NCI-H460 (cell line): ENCODE measurements at places on chromosomes 12 and 14. TPM values are rescaled to one million over a fixed set of nuclear protein-coding genes. Genes with fewer than 3 reads are reported as not detected.

Gene TAS2R42
- total RNA-seq, result not detected in 2 replicates

Gene LRP1-AS
- total RNA-seq, result not detected in 2 replicates

Gene AICDA
- total RNA-seq, result not detected in 2 replicates

Gene C14orf93
- total RNA-seq, result 12.8 and 15.1 TPM in 2 replicates

Gene RILPL2
- total RNA-seq, result 2.3 and 2.5 TPM in 2 replicates

Gene OR4L1
- not detected in 2 replicates for total RNA-seq

DNA sequence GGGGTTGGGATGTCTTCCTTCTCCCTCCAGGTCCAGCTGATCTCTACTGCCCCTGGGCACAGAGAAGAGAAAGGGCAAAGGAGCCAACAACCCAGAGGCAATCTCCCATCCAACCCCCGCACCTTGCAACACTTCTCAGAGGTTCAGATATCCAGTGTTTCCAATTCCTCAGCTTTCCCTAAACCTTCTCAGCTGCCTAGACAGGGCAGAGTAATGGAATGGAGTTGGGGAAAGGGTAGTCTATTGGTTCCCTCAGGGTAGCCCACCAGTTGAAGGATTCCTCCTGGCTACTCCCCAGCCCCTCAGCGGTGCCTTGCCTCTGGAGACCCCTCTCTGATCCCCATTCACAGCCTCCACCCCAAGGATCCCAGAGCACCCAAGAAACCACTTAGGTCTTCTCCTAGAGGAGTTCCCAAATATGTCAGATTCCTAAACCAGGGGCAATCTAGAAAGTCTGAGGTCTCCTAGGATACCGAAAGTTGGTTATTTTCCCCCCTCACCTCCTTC lies 537 bp downstream of the NFE2 start:
- no peak for DNase-seq

DNA sequence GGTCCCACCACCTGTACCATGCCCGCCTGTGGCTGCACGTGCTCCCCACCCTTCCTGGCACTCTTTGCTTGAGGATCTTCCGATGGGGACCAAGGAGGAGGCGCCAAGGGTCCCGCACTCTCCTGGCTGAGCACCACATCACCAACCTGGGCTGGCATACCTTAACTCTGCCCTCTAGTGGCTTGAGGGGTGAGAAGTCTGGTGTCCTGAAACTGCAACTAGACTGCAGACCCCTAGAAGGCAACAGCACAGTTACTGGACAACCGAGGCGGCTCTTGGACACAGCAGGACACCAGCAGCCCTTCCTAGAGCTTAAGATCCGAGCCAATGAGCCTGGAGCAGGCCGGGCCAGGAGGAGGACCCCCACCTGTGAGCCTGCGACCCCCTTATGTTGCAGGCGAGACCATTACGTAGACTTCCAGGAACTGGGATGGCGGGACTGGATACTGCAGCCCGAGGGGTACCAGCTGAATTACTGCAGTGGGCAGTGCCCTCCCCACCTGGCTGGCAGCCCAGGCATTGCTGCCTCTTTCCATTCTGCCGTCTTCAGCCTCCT lies 1.1 kb downstream of the INHBE start:
- DNase-seq, result no peak

DNA sequence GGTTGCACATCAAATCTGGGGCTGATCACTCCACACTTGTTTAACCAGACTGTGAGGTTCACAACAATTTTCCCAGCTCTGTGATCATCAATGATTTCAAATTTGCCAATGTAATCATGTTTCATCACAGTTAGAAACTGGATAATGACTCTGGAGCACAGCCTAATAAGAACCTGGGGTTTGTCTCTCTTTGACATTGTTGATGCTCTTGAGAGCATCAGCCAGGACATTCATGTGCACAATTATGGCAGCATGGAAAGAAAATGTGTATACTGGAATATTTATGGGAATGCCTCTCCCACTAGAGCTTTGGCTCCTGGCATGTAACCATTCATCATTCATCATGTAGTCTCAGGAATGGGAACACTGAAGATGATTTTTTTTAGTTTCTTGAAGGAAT lies 47.0 kb downstream of the SIX1 start:
- DNase-seq, result no peak

DNA sequence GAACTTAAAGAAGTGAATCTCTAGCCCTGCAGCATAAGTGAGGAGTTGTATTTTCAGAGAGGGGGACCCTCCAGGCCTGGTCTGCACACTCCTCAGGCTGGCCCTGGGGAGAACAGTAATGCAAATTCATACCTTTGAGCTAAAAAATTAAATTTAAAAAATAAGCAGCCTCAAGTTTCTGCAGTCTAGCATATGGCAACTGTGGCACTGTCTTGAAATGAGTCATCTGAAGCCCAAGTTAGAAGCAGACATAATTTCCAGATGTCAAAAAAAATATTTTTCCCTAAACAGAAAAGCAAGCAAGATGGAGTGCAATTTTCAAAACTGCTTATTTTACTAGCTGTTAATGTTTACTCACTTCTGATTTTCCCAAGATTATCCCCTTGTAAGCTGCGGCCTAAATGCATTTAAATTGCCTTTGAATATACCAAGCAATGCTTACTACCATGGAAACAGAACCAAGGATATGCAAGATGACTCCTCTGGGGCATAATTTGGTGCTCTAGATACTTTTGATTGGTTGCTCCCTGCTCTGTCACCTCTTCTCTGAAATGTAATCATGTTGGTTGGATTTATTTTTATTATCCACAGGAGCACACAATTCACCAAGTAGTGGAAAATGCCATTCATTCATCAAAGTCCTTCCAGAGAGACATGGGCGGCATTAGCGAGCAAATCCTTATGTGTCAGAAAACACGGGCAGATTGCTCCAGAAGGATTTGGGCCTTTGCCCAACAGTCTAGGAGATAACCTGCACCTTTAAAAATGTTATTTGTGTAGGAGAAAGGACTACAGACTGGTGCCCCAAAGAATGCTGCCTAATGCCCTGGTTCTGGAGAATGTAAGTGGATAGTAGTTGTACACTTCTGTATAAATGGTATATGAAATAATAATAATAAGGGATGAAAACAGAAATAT lies 25.0 kb upstream of the DHRS7 start:
- no peak for DNase-seq

GRCh38 chr12:56029166-56029519 lies 8.3 kb downstream of the IKZF4 start:
- no peak for DNase-seq

GRCh38 chr14:72920008-72920407 lies 6.3 kb upstream of the DCAF4 start:
- no peak for DNase-seq

DNA sequence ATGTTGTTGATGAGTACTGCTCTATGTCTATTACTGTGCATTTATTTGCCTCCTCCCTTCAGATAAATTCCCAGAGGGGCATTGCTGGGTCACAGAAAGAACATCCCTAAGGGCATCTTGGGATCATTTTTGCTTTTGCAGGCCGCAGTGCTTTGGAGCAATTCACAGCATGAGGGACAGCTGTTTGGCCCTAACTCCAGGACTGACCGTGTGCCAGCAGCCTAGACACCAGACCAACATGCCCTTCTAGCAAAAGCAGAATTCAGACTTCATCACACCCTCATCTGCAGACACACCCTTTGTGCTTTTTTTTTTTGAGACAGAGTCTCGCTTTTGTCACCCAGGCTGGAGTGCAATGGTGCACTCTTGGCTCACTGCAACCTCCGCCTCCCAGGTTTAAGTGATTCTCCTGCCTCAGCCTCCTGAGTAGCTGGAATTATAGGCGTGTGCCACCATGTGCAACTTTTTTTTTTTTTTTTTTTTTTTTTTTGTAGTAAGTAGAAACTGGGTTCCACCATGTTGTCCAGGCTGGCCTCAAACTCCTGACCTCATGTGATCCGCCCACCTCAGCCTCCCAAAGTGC lies 31.0 kb downstream of the RNF34 start:
- no peak for DNase-seq

GRCh38 chr12:76777765-76778216 lies 13.9 kb downstream of the ZDHHC17 start:
- DNase-seq, result no peak

DNA sequence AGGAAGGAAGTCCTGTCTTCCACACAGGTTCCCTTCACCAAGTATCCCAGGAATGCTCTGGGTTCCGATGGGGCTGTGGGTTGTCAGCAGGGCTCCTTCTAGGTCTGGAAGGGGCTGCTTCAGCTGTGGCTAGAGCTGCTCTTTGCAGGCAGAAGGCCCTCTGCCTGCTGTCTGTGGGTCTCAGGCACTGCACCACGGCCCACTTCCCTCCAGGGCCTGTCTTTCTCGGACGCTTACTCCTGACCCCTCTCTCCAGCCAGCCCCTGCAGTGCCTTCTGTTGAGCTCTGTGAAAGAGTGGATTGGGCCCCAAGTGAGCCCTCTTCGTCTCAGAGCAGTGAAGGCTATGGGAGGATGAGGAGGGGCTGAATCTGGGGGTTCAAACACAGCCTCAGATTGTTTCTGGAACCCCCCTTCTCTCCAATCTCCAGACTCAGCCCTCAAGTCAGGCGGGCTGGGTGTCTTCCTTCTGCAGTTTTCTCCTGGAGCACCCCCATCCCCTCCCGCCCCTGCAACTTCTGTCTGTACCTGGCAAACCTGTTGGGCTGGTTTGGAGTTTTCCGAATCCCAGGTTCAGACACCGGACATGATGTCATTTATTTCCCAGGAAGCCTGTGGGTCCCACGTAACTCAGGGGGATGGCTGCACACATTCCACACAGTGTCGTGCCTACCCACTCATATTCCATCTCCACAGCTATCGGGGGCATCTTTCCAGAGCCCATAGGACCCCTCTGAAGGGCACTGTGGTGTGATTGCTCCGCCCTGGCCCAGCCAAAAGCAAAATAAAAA lies 24.9 kb upstream of the SPPL3 start:
- no peak for DNase-seq

DNA sequence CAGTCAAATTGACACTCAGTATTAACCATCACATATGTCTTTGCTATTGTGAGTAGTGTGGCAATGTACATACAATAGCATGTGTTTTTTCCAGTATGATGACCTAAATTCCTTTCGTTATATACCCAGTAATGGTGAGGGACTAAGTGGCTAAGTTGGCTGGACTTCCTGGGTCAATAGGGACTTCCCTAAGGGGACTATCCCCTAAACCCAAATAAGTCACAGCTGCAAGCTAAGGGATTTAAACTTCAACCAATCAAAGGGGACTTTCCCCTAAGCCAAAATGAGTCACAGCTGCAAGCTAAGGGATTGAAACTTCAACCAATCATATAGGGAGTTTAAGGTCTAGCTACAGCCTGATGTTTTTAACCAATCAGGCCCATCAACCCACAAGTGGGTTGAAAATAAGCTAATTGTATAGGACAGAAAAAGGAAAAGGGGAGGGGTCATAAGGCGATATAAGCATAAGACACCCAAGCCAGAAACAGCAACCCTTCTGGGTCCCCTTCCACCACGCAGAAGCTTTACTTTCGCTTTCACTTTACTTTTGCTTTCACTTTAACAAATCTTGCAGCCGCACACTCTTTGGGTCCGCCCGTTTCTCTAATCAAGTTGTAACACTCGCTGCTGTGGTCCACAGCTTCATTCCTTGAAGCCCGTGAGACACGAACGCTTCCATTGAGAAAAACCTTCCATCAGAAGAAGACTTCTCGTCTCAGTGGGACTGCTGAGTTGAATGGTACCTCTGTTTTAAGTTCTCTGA lies 404.4 kb downstream of the FLRT2 start:
- DNase-seq, result peak; percentile 58

DNA sequence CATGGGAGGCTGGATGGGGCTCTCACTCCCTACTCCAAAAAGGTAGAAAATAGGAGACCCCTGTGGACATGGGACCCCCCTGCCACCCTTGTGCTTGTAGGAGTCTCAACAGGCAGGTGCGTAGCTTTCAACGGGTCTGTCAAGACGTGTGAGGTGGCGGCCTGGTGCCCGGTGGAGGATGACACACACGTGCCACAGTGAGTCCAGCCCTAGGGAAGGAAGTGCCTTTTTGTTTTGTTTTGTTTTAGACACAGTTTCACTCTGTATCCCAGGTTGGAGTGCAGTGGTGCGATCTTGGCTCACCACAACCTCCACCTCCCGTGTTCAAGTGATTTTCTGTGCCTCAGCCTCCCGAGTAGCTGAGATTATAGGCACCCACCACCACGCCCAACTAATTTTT lies 12.9 kb downstream of the P2RX4 start:
- DNase-seq, result no peak

GRCh38 chr12:20282401-20282800 lies 85.9 kb upstream of the PDE3A start:
- DNase-seq, result no peak

DNA sequence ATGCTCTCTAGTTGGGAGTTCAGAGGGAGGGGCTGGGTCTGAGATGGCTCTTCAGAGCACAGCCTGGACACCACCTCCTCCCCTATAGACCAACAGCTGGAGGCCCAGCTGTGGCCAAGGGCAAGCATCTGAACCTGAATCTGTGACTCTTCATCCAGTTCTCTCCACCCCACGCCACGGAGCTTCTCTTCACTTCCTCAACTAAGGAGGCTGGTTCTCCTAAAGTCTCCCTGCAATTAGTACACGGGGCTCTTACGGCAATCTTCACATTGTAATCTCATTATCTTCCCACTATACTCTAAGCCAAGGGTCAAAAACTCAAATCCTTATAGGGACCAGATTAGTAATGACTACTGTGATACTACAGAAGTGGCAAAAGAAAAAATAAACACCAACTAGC lies 9.8 kb downstream of the NRDE2 start:
- no peak for DNase-seq

- DNase-seq, result no peak
Measured at GRCh38 chr14:60645126-60645741, 4.0 kb downstream of the SIX1 start.
